Type B pancreatic cell (in vitro differentiated cells): ENCODE measurements at places on chromosomes 5 and 9.

DNA sequence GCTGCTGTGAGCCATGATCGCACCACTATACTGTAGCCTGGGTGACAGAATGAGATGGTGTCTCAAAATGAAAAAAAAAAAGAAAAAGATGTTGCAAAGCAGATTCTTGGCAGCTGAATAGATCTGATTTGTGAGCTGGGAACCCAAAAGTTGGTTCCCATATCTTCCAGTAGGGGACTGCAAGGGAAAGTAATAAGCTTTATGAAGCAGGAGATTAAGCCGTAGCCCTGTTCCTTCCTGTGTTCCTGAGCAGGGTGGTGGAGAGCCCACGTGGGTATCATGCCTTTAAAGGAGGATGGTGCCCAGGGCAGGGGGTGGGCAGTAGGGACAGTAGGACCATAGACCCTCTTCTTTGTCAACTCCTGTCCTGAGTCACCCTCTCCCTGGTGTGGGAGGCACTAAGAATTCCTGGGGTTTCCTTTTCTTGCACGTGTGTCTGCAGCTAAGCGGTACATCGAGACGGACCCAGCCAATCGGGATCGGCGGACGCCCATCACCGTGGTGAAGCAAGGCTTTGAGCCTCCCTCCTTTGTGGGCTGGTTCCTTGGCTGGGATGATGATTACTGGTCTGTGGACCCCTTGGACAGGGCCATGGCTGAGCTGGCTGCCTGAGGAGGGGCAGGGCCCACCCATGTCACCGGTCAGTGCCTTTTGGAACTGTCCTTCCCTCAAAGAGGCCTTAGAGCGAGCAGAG lies 37.9 kb downstream of the STOM start:
- no peak for DNase-seq

DNA sequence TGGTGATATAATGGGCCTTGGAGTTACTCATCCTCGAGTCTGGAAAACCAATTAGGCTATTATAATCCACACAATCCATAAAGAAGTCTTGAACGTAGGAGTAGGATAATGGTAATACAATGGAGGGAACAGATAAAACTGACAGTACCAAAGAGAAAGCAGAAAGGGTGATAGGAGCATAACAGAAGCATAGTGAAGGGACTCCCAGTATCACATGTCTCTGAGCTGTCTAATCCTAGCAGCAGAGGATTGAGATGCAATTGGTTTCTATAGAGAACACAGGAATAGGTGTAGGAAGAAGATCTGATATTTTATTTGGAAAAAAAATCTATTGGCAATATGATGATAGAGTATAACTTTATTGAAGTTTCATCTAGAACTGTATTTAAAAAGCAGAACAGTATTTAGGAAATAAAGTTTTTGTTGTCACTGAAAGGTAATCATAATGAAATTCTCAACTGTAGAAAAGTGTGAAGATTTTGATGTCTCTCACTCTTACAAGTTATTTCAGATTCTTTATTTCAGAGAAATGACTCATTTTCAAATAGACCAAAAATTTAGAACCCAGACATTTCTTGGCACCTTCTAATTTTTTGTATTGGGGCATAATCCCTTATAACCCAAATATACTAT lies 25.4 kb downstream of the SRFBP1 start:
- DNase-seq: no peak

DNA sequence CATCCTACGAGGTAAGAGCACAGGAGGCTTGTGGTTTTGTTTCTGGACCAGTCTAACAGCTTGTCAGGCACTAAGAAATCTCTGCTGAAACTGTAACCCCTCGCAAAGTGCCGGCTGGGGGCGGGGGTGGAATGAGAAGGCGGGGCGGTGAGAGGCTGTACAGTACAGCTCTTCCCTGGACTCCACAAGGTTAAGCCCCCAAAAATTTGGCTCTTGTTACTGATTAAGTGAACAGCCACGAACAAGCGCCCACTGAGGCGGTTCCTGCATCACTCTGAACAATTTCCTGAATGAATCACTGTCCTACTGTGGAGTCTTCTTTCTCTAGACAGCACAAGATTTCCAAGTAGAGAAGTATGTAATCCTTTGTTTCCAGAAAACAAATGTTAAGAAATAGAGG lies 6.8 kb downstream of the FBP2 start:
- DNase-seq: no peak

- no peak for DNase-seq
These were observed 107.3 kb upstream of the APC start for GRCh38 chr5:112630246-112631009.

DNA sequence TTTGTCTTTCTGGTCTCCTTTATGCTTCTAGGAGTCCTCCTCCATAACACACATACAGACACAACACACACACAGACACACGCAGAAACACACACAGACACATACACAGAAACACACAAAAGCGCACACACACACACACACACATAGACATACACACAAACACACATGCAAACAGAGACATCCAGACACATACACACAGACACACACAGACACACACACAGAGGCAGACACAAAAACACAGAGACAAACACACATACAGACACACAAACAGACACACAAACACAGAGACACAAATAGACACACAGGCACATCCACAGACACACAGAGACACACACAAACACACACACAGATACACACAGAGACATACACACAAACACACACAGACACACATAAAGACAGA lies 220.2 kb downstream of the IRX2 start:
- DNase-seq: no peak

- DNase-seq: no peak
These were observed 1.5 kb downstream of the DNAJB5 start for GRCh38 chr9:34990908-34991606.

DNA sequence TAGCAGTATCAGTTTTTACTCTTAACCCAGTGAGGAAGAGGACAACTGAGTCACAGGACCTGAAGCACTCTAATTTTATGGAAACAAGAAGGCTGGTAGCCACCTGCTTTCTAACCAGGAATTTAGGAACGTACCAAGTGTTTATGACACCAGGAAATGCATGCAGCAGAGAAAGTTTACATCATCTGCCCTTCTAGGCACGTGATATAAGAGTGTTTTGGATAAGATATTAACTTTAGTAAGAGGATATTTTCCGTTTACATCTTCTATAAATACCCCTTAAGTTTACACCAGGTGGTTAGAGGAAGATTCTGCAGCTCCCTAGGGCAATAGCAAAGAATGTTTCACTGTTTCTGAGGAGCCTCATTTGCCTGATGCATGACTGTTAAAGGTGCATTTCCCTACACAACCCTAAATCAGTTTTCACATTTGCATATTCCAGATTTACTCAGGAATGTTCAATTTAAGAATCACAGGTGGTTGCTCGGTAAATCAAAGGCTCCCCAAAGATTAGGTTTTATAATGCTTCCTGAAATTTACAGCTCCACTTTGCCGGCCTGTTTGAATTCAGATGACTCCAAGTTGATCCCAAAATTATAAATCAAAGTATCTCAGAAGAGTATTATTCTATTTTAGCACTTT lies 1.8 kb downstream of the TSC1 start:
- DNase-seq: no peak

GRCh38 chr5:42990892-42991291 lies 49.2 kb downstream of the ANXA2R start:
- DNase-seq: no peak

GRCh38 chr5:151720215-151720614 lies 33.5 kb upstream of the SPARC start:
- DNase-seq: no peak

DNA sequence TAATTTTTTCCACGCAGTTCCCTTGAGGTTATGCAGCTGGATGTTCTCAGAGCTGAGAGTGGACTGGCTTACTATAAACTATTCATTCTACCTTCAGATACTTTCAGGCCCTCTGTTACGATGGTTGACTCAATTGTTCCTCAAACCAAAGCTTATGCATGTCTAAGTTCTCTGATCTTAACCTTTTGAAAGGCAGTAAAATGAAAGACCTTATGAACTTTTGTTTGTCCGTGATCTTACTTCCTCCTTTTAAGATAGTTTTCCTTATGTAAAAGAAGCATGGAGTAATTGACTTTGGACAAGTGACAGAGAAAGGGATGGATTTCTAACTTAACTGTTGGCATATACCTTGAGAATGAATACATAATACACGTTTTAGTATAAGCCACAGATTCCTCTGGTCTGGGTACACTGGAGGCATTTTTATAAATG lies 575.7 kb downstream of the PDE4D start:
- no peak for DNase-seq

DNA sequence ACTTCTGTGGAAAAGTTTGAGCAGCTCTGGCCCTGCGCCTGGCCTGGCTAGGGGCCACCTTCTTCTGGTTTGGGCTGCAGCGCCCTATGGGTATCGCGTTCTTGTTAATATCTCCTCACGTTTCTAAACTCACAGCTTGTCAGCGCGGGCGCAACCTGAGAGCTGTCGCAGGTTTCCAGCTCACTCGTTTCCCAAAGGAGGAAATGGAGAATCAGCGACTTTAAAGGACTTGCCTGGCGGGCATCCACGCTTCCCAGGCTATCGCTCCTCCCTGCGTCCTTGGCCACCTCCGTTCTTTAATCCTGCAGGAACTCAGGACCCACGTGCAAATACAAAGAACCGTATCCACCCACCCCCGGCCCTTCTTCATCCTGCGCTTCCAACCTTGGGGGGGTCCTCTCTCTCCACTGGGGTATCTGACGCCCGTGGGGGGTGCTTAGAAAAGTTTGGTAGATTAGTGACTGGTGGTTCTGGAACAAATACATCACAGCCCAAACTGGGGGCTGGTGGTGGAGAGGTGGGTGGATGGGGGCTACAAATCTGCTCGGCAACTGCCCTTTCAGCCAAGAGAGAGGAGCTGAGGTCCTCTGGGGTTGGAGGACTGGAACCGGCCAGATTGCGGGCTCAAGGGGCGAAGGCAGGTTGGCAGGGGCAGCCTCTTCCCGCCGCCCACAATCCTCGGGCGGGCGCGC lies 578 bp upstream of the PSAT1 start:
- DNase-seq: no peak

DNA sequence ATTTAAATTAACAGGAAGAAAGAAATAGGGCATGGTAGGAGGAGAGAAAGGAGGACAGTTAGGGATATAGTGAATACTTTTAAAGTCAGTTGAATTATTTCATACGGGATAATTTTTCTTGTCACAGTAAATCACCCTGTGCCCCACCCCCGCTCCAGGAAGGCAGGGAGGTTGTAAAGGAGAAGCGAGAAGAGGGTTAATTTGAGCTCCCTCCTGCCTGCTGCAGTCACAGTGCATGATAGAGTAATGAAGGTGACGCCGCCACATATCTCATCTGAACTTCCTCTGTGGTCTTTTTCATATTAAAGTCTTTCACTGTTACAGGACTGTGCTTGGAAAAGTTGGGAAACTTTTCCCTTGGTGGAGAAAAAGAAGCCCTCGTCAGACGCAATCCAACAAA lies 896 bp upstream of the PCSK5 start:
- DNase-seq: no peak

DNA sequence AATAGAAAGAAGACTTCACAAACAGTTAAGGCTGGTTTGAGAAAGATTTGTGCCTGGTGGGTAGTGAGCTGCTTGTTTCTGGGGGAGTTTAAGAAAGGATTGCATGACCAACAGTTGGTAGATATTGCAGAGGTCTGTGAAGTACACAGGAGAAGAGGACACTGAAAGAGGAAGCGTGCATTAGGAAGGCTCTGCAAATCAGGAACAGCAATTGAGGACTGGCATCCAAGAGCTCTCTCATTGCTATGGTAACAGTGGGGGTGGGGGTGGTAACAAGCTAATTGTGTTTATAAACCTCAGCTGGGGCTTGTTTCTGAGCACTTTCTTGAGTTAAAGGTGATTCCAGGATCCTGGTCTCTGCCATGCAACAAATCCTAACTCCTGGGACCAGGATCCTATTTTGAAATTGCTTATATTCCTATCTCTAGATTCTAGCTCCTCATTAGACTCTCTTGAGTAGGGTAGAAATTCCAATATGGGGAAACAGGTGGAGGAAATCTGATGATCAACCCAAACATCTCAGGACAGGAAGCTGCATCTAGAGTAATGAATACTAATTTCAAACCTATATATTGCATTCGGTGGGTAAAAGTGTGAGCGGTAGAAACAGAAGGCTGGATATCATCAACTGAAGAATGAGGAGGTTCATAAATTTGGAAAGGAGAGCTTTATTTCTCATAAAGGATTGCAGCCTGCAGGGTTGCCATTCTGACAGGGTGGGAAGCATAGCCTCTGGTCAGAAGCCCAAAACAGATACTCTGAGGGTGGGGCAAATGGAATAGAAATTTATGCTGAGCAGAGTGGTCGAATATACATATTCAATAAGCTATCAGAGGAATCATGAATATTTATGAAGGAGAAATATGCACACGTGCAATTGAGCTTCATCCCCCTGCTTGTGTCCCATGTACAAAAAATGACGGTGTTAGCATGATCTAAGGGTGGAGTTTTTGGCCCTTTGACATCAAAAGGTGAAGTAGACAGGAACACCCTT lies 79.4 kb downstream of the PTTG1 start:
- DNase-seq: no peak

DNA sequence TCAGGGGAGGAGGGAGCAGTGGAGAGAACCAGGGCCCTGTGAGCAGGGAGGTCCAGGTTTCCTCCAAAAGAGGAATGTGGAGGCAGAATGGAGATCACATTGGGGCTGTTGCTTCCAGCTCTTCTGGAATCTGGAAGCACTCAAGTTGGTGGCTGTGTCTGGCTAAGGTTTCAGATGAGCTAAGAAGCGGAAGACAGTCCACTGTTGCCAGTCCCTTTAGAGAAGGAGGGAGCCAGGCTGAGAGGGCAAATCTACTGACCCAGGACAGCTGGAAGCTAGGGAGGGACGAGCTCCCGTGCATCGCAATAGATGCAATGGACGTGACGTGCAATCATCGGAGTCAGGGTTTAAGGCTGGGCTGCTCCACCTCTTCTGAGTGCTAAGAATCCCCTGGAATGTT lies 71.2 kb downstream of the TENT4A start:
- DNase-seq: peak; percentile 20

GRCh38 chr9:89436963-89437625 lies 60.8 kb downstream of the SEMA4D start:
- DNase-seq: no peak

- DNase-seq: no peak
These were observed 11.5 kb downstream of the NR2F1-AS1 start for GRCh38 chr5:93569300-93570160.

DNA sequence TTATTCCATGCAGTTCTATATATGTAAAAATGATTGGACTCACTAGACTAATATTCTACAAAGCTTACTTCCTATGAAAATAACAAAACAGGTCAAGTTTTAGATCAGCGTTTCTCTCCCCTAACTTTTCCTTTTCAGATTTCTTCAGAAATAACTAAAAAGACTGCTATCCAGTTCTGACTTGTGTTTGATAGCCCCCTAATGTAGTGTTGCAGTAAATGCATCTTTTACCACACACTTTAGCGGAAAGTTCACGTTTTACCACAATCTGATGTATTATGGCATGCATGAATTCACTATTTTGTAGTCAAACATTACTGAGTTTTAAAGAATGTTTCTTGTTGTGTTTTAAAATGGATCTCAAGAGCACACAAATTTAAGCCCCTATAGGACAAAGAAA lies 292.7 kb downstream of the RAB3C start:
- no peak for DNase-seq

- no peak for DNase-seq
These were observed 6.1 kb upstream of the ANGPTL2 start for GRCh38 chr9:127128341-127129072.

DNA sequence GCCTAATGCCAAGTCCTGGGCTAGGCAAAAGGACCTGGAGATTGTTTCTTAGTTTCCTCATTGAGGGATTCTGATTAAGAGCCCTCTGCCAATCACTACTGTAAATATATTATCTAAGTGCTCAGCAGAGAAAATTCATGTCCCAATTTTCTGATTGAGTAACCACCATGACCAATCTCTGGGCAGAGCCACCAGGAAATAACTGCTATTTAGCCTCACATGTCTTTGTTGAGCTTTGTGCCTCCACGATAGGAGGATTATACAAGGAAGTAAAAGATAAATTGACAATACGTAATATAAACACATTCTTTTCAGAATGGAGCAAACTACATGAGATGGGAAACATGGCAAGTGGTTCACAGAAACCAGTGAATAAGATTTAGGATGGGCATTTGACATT lies 396.1 kb upstream of the PAPPA start:
- DNase-seq: no peak
